Activated naive CD4-positive, alpha-beta T cell treated with Interleukin-2 at 50 U/mL for 16 hours (primary cell): ENCODE measurements at places on chromosomes 6 and 20.

DNA sequence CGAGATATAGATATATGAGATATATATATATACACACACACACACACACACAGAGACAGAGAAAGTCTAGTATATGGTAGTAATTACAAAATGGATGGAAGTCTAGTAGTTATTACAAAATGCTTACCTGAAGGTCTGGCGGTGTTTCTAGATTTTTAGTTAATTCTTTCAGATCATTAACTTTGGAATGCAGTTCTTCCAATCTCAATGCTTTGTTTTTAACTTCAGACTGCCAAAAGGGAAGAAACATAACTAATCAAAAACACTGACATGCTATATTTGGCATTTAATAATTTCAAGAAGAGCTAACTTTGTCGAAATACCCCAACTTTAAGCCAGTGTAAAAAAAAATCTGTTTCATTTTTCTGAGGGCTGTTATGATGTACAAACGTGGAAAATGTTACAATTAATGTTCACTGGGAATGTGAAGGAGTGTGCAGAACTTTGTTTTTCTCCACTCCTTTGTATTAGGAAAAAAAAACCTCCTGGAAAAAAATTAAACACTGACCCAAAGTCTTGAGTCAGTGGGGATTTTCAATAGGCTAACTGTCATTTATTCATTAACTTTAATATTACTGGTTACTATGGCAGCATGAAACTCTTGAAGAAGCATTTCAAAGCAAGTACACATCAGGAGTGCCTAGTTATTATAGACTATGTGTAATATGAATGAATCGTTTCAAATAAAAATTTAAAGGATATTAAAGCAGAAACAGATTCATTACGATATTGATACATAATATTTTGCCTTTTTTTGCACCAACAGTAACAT is 232.9 kb downstream of the SYNE1 start:
- DNase-seq, result no peak

DNA sequence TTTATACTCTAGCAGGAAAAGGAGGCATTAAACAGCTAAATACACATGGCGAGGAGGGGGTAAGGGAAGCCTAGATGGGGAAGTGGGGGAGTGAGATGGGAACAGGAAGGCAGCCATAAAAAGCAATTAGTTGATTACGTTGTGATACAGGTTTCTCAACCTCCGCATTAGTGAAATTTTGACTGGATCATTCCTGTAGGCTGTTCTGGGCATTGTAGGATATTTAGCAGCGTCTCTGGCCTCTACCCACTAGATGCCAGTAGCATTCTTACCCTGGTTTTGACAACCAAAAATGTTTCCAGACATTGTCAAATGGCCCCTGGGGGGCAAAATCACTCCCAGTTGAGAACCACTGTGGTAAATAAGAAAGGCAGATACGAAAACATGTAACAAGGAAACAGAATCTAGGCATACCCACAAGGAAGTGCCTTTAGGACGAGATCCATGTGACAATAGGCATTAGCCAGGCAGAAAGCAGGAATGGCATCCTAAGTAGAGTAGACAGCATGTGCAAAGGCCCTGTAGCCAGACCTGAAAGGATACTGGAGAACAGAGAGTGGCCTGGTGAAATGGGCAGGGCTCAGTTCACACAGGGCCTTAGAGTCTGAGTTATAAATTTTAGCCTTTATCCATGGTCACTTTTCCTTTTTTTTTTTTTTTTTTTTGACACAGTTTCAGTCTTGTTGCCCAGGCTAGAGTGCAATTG is 25.8 kb upstream of the PTPN1 start:
- DNase-seq, result no peak

- no peak for DNase-seq
Observed at GRCh38 chr20:44976698-44977097, 10.4 kb downstream of the STK4 start.

DNA sequence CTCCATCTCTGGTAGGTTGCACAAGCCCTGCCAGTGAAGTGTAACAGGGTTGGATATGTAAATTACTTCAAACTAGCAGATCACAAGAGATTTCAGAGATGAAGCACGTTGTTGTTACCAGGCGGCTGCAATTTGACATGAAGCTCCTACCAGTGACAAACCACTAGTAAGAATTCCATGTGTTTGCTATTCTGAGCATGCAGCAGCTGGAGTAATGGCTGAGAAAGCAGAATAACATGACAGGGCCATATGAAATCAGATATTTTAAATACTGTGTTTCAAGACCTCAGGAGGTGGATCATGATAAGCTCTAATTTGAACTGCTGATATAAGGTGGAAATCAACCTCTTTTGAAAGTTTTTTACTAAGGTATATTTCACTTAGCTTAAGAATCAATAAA is 11.4 kb downstream of the RIN2 start:
- no peak for DNase-seq

DNA sequence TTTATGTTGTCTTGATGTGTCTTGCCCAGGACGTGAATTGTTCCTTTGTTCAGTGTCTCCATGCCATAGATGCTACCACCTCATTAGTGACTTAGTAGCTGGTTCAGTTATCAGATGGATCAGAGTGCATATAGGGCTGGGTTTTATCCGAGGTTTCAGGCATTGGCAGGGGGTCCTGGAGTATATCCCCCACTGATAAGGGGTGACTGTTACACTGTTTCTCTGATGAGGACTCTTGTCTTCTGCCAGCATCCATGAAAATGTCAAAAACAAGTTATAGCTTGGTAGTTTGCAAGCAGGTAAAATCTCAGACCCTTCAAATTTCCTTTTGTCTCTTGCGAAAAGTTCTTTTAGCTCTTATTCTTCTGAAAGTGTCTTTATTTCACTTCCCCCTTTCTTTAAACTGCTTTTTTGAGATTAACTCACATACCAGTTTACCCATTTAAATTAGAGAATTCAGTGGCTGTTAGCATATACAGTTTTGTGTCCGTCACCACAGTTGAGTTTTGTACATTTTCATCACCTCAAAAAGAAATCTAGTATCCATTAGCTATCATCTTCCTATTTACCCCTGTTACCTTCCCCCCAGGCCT is 109.2 kb downstream of the CDYL start:
- DNase-seq, result no peak

GRCh38 chr6:19613678-19614077 is 223.5 kb upstream of the ID4 start:
- no peak for DNase-seq

- DNase-seq, result peak; percentile 6
Observed at GRCh38 chr20:29443819-29444218, 1813.6 kb upstream of the DEFB115 start.

GRCh38 chr6:131736003-131736596 is 25.3 kb upstream of the CTAGE9 start:
- no peak for DNase-seq

GRCh38 chr20:50859161-50859560 is 64.3 kb downstream of the BCAS4 start:
- DNase-seq, result no peak

DNA sequence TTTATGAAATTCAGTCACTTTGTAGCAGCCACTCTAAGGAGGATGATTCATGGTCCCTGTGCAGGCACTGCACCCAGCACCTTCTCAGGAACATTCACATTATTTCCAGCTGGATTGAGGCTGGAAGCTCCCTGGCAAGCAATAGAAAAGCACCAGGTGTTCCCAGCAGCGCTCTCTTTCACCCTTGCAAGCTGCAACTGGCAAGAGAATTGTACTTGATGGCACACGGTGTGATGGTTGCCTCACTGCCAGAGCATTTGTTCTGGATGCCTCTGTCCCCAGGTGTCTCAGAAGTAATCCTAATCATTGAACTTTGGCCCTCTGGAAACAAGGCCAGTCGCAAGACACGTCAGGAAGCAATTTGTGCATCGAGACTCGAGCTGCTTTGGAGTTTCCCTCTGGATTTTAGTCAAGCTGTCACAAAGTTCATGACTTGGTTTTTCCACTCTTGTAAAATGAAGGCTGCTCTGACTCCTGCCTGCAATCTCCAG is 24.9 kb upstream of the PHACTR2 start:
- DNase-seq, result no peak

DNA sequence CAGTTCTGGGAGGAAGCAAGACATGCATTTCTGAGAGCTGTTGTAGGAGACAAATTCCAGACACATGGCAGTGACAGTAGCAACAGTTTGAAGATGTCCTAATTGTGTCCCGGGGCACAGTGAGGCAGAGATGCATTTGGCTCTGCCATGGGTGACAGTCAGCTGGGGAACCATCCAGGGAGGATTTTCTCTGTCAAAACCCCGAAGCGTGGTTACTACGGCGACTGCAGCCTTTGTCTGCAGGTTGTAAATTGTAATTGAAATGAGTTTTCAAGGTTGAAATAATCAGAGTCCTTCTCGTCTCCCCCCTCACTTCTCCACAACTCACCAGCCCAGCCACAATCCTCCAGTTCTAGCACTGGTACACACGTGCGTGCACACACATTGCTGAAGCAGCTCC is 100.1 kb downstream of the GRM4 start:
- no peak for DNase-seq

GRCh38 chr20:62601714-62602113 is 40.6 kb upstream of the SLCO4A1 start:
- DNase-seq, result no peak

GRCh38 chr6:40500227-40500626 is 86.9 kb downstream of the LRFN2 start:
- DNase-seq, result no peak

GRCh38 chr6:135086414-135086764 is 31.8 kb upstream of the HBS1L start:
- DNase-seq, result no peak

- DNase-seq, result no peak
Observed at GRCh38 chr20:33132513-33133372, 35.2 kb upstream of the BPIFA2 start.

DNA sequence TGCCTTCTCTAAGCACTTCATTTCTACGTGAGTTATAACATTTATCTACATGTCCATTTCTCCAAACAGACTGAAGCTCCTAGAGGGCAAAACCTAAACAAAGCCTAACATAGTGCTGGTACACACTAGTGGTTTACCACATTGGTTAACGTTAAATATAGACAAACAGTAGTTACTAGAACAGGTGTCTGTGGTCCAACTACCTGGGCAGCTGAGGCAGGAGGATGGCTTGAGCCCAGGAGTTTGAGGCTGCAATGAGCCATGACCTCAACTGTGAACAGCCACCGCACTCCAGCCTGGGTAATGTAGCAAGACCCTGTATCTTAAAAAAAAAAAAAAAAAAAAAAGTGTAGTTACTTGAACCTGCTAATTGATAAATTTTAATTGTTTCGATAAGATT is 26.5 kb downstream of the PTPRK start:
- no peak for DNase-seq
